ENCODE measurements at places on chromosomes 1 and 21.

GRCh38 chr1:62712336-62713243 is 24.4 kb upstream of the DOCK7 start:
- no peak for DNase-seq

GRCh38 chr1:203085528-203086406 is at the start of gene MYOG:
TSS of gene MYOG (minus strand) at chr1:203086012. CDS start at chr1:203085961, 51 bp downstream.
- no peak for DNase-seq

GRCh38 chr1:160546942-160547341 is 23.9 kb upstream of the SLAMF6 start:
- no peak for DNase-seq

GRCh38 chr1:4638345-4638729 is 16.1 kb upstream of the AJAP1 start:
- no peak for DNase-seq
